ENCODE measurements at places on chromosomes 13 and 19.

DNA sequence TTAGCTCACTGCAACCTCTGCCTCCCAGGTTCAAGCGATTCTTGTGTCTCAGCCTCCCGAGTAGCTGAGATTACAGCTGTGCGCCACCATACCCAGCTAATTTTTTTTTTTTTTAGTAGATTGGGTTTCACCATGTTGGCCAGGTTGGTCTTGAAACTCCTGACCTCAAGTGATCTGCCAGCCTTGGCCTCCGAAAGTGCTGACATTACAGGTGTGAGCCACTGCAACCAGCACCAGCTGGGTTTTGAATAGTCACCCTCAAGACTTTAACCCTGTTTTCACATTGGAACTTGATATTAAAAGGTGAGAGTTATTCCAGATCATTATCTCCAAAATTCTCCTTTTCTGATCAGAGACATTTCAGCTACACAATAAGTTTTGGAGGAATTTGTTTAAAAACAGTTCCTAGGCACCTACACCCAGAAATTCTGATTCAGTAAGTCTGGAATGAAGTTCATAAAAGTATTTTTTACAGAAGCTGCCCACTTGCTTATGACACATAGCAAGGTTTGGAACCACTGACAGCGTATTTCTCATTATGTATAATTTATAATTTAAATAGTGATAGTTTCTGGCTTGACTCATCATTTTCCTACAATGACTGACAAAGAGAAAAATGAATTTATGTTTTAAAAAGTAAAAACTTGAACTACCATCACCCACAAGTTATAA is 417.3 kb downstream of the DIAPH3 start:
- no peak for DNase-seq

- peak; percentile 77 for DNase-seq
Observed at GRCh38 chr13:27533155-27533643, 82.8 kb upstream of the MTIF3 start.

- DNase-seq: no peak
Observed at GRCh38 chr19:41364524-41365391, 809 bp upstream of the B9D2 start.

- no peak for DNase-seq
Observed at GRCh38 chr13:43221611-43222010, 198.2 kb downstream of the DNAJC15 start.

DNA sequence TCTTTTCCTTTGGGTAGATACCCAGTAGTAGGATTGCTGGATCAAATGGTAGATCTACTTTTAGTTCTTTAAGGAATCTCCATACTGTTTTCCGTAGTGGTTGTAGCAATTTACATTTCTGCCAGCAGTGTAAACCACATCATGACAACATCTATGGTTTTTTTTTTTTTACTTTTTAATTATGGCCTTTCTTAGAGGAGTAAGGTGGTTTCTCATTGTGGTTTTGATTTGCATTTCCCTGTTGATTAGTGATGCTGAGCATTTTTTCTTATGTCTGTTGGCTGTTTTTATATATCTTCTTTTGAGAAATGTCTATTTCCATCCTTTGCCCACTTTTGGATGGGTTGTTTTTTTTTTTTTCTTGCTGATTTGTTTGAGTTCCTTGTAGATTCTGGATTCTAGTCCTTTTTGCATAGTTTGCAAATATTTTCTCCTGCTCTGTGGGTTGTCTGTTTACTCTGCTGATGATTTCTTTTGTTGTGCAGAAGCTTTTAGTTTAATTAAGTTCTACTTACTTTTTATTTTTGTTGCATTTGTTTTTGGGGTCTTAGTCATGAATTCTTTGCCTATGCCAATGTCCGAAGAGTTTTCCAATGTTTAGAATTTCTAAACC is 38.8 kb downstream of the TDRD3 start:
- no peak for DNase-seq

- DNase-seq: no peak
Observed at GRCh38 chr13:80463673-80464352, 122.9 kb upstream of the SPRY2 start.

DNA sequence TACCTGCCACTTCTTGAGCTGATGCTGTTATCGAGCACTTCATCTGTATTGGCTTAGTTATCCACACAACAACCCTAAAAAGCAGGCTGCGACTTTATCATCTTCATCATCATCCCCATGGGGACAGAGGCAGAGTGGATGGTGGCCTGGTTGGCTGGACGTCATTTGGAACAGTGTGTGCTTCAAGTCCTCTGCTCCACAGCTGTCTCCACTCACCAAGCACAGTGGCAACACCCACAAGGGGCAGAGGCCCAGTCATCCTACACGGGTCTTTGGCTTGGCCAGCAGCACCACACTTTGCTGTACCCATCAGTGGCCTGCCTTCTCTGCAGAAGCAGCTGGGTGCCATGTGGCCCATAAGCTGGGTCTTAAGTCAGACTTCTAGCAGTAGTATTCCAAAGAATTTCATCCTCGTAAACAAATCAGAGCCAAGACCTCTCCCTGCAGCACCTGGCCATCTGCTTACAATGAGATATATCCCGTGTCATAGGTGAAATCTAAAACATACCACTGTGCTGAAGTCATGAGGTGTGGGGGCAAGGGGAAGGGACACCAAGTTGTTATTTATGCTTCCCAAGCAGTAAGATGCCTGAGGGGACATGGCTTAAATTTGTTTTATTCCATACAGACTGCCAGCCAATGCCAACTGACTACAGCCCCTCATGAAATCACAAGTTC is 47.9 kb upstream of the EPHX3 start:
- no peak for DNase-seq

- DNase-seq: no peak
Observed at GRCh38 chr13:48477191-48477855, 55.6 kb downstream of the RCBTB2 start.

DNA sequence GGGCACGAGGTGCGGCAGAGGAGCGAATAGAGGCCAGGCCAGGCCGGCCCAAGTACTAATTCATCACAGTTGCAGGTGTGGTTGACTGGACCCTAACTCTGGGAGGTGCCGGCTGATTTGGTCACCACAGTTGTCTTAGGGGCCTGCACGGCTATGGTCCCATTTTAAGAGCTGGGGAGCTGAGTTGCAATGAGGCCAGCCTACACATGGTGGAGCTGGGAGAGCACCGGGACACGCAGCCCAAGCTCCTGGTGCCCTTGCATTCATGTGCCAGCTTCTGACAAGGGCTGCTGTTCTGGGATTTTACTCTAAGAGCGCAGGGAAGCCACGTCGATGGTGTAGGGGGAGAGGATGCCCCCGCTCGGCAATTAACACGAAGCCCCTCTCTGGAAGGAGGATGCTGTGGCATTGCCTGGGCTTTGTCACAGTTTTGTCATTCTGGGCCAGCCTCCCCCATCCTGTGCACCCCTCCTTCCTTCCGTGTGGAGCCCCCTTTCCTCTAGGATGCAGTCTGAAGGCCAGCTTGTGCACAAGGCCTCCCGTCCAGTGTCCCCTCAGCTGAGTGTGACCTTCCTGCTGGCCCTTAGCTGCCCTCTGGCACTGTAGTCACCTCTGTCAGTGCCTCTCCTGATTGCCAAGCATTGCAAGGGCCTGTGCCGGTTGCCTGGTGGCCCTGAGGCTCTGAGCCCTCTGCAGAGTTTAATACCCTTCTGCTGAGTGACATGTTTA is 109.4 kb upstream of the C1QTNF9B start:
- DNase-seq: no peak

- no peak for DNase-seq
Observed at GRCh38 chr19:30090476-30090875, 148.4 kb downstream of the URI1 start.

DNA sequence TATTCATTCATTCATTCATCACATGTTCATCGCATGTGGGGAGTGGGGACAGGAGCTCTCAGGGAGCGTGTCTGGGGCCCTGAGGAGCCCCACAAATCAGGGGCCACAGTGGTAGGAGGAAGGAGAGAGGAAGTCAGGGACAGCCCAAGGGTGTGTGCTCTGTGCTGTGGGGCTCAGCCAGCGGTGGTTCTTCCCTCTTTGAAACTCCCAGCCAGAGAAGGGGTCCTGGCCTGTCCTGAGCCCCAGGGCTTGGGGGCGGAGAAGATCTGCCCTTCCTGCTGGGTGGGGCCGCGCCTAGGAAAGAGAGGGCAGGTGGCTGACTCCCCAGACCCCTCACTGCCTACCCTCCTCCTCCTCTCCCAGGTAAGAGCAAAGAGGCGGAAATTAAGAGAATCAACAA is 14.6 kb downstream of the AP2A1 start:
- no peak for DNase-seq

DNA sequence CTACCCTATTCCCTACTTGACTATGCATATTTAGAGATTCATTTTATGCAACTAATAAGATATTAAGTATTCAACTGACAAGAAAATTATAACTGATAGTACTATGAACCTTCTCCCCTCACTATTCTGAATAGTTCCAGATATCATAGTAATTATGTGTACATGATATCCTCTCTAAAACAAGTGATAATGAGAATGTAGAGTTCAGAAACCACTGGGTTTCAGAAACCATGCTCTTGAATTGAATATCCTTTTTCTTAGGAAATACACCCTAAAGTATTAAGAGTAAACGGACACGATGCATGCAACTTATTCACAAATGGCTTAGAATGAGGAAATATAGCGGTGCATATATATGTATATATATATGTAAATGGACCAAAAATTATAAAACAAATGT is 160.9 kb downstream of the TBC1D4 start:
- DNase-seq: no peak

- DNase-seq: no peak
Observed at GRCh38 chr13:106384516-106384915, 150.9 kb downstream of the EFNB2 start.

DNA sequence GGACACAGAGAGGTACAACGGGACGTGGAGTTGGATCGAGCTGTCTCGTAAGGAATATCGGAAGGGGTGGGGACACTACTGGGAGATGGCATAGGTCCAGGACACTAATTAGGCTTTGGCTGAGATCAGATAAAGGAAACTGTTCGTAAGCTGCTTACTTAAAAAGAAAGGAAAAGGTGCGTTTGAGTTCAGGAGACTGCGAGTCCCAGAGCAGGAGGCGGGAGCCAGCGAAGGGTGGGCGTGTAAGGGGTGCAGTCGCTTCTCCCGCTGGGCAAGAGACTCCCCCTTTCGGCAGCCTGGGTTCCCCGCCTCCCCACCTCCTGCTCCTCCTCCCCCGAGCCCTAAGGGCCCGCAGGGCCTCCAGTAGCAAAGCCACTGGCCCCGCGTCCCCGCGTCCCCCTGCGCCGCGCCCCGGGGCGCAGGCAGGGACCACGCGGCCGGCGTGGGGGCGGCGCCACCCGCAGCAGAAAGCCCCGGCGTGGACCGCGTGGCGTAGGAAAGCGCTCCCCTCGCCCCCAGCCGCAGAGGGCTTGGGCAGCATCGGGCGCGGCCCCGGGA is 547 bp downstream of the ABCC4 start:
- peak; percentile 47 for DNase-seq

GRCh38 chr19:41323430-41324125 is 13.6 kb downstream of the CCDC97 start:
- DNase-seq: no peak

DNA sequence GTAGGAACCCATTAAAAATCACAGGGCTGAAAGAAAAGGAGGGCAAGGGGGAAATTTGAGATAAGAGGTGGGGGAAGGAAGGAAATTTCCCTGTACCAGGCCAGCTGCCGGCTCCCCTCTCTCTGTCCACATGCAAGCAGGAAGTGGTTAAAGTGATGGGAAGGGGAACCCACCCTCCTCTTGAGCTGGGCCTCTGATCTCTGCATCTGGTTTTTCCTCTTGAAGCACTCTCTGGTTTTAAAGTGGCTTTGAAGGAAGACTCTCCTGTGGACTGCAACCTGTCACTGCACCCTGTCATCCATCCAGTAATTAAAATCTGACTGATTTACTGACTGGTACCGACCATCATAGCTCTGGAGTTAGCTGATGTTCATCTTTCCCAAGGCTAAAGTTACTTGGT is 239.6 kb downstream of the TSHZ3 start:
- DNase-seq: no peak

DNA sequence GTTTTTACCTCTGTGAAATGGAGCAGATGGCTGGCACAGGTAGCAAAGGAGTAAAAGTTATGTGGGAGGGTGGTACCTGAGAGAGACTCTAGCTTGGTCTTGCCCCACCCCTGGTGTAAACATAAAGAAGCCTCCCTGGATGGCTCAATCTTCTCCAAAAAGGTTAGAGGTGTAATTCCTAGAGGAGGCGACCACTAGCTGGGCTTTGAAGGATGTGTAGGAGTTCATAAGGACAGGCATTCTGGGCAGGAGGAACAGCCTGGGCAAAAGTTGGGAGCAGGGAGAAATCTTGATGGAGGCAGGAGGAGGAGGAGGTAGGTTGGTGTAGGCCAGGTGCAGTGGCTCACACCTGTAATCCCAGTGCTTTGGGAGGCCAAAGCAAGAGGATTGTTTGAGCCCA is 7.8 kb upstream of the ICAM4 start:
- DNase-seq: no peak

GRCh38 chr13:99009987-99010551 is 32.2 kb upstream of the DOCK9 start:
- DNase-seq: no peak

GRCh38 chr13:96671073-96671472 is 323.2 kb downstream of the OXGR1 start:
- DNase-seq: peak; percentile 10

DNA sequence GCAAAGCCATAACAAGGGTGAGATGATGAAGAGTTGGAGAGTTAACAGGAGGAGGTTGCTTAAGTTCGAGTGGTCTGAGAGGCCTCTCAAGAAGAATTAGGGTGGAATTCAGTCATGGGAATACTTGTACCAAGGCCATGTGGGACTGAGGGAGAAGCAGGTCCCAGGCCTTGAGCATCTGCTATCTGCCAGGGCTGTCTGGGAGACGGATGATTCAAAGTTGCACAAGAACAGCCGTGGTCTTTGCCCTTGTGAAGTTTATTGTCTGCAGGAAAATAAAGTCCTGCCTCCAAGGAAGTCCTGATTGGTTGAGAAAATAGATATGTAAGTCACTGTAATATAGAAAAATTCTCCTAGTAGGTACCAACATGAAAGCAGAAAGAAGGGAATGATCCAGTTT is 178.8 kb upstream of the RFC3 start:
- DNase-seq: no peak

DNA sequence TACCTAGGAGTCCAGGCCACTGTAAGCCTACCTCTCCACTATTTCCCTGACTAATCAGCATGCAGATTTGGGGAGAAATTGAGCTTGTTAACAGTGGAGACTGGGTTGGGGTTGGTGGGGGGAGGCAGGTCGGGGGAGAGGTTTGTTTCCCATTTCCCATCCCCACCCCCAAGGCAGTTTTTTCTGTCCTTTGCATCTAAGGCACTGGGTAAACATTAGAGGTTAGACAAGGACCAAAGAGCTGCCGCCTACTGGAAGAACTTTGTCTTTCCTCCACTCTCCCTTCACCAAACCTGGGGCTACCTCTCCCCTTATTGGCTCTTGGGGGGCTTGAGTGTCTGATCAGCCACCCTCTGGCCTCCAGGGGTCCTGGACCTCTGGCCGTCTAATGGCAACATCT is 953 bp downstream of the KCNN4 start:
- no peak for DNase-seq

GRCh38 chr13:111947876-111948275 is 119.1 kb upstream of the SOX1 start:
- DNase-seq: no peak

GRCh38 chr13:77786695-77787287 is 89.3 kb downstream of the SLAIN1 start:
- no peak for DNase-seq
